Activated naive CD4-positive, alpha-beta T cell treated with anti-CD3 and anti-CD28 coated beads, Interleukin-2, amount 50 U/mL, for 16 hours (primary cell): ENCODE measurements at places on chromosomes 4 and X.

DNA sequence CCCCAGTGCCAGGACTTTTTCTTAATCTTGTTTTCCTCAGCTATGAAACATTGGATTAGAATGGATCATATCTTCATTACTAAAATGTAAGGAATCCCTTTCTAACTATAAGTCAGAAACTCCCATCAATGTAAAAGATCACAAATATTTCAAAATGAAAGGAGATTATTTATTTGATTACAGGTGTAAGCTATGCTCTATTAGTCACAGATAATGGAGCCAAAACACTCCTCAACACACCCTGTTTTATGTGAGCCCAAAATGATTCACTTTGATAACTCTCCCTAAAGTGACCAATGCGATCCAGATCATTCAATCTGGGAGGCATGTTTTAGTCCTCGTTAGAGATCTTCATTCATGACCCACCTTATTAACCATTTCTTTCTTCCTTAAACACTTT lies 566.7 kb upstream of the TENM3 start:
- DNase-seq: no peak

- no peak for DNase-seq
These were observed 281.0 kb downstream of the PDGFC start for GRCh38 chr4:156690572-156690971.

DNA sequence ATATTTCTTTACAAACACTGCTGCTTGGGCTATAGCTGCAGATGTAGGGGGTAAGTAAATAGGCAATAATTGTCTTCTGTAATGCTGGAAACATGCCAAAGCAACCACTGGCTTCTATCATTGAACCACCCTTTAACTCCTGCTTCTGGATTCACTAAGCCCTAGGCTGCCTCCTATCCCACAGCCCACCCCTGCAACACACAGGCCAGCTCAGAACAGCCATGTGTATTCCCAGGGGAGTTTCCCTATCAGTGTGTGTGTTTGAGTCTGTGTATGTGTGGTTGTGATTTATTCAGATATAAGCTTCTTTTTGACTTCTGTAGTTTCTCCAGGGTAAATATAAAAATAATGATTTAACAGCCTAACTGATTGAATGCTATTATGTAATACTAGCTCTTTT lies 291.3 kb downstream of the PCDH10 start:
- no peak for DNase-seq

DNA sequence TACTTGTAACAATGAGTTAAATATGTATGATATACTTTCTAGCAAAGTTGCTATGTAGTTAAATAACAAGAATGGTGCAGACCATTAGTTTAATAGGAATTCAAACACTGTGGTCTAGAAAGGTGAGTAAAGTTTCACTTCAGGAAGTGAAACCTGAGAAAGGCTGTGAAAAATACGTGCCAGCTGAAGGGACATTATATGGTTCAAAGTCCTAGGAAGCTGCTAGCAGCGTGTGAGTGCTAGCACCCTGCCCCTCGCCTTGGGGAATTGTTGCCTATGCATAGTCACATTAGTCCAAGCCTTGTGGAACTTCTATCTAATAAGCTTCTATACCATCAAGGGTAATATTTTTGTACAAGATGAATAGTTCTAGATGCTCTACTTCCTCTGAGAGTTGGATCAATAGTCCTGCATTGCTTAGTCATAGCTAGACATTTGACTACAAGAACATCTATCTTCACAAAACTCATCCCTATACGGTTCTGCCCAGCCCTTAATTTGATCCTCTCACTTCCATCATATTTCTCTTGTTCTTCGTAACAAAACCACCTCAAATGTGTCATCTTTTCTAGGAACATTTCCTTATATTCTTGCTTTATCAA lies 45.8 kb upstream of the ARSJ start:
- no peak for DNase-seq

DNA sequence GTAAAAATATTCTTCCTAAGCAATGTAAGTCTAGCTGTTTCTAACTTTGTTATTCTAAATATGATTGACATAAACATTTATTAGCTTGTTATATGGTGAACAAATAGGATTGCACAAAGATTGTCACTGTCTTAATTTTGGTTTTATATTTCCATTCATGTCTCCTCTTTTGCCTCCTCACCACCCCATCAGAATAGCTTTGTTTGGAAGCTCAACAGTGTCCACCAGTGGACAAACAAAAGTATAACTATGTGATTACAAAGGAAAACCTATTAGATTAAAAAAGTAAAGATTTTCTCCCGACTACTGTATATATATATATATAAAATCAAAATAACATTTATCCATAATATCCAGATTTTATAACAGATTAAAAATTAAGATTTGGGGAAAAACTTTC lies 468.2 kb downstream of the ZIC3 start:
- DNase-seq: no peak

GRCh38 chr4:112973750-112974251 lies 75.7 kb upstream of the ANK2 start:
- DNase-seq: no peak

DNA sequence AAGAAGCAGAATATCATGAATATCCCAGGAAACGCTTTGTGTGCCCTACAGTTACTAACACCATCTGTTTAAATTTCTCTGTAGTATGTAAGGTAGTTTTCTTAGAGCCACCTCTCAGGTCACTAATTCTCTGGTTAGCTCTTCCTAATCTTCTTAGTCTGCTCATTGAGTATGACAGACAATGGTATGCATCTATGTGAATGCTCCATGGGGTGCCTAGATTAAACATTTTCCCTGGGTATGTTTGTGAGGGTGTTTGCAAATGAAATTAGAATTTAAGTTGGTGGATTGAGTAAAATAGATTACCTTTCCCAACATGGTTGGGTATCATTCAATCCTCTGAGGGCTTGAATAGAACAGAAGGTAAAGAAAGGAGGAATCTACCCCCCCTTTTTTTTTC lies 233.0 kb downstream of the PCDH18 start:
- no peak for DNase-seq

GRCh38 chr4:137389911-137390520 lies 142.3 kb downstream of the PCDH18 start:
- no peak for DNase-seq

DNA sequence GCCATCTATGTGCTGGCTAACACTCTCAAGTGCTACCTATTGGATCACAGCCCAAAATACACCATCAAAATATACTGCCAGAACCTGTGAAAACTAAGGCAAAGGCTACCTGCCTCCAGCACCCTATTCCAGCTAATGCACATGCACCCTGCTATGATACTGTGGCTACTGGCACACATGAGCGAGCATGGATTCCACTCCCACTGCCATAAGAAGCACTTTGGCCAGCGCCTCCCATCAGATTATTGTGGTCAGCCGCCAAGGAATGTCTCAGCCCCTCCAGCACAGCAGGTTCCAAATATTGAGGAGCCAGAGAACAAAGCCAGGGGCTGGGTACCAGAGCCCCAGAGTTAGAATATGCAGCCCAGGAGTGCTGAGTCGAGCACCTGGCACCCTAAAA lies 32.5 kb upstream of the TMPRSS11F start:
- DNase-seq: no peak

GRCh38 chr4:163611182-163611581 lies 116.7 kb downstream of the TMA16 start:
- DNase-seq: no peak

DNA sequence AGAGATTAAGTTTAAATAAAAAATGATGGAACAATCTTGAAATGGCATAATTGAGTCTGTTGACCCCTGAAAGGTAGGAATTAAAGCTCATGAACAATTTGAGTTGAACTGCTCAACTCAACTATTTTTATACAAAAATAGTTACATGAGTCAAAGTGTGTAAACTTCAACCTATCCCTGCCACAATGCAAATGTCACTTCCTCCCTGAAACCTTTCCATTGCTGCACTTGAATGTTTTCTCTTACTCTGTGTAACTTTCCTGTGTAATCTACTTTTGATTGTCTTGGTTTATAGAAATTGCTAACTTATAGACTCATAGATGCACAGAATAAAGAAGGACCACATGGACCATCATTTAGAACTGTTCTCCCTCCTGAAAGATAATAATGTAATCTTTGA lies 218.5 kb downstream of the GBA3 start:
- DNase-seq: no peak

DNA sequence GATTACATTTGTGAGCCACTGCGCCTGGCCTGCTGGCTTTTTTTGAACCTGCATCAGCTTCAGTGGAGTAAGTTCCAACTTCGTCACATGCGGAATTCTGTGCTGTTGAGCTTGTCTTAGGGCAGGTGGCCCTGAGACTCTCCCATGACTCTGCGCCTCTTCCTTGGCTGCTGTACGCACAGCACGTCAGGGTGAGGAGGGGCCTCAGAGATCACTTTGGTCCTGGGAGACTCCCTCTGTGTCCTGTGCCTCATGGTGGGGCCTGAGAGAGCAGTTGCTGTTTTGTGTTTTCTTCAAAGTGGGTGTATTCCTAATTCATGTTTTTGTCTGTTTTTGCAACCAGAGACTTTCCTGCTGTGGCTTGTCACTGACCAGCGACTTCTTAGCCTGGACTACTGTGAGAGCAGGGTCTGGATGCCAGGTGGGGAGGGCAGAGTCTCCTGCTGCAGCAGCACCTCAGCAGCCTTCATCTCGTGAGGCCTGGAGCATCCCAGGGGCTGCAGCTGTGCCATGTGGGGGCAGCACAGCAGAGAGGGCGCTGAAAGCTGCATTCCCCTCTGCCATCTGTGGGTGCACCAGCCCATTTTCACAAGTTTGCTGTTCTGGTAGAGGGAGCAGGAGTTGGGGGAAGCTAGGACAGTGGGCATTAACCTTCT lies 107.8 kb downstream of the TNIP2 start:
- DNase-seq: no peak

DNA sequence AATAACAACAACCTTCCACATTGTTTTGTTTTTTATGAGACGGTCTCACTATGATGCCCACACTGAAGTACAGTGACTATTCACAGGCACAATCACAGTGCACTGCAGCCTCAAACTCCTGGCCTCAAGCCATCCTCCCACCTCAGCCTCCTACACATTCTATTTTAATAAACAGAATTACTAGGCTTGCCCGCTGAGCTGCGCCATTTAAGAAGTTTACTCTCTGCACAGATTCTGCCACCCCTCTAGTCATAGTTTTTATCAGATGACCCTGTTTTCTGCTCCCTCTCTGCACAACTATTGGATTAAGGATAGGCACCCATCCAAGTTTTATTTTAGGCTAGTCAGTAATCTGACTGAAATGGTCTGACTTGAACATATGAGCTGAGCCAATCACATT lies 11.3 kb upstream of the COX18 start:
- no peak for DNase-seq

GRCh38 chr4:71784569-71785197 lies 804 bp upstream of the GC start:
- no peak for DNase-seq

- DNase-seq: no peak
These were observed 19.7 kb downstream of the FBXW7 start for GRCh38 chr4:152516156-152516555.

GRCh38 chrX:350534-351323 lies 32.1 kb upstream of the GTPBP6 start:
- no peak for DNase-seq

DNA sequence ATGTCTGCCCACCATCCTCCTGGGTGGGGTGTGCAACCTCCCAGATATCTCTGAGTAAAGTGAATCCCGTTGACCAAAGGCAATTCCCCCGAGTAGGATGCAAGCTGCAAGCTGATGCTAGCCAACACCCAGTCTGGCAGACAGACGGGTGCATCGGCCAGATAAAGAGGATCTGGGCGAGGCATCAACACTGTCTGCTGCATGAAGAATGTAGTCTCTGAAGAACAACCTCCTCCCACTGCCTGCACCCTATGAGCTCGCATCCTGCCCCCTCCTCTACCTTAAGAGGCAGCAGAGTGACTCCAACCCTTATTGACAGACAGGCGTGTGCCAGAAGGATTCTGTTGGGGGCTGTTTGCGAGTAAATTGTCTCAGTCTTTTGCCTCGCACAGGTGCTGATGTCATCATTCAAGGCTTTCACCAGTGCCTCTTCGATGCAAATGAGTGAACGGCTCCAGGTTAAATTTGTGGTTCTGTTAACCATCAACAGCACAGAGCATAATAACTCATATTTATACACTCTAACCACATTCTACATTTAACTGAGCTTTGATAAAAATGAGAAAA lies 546.9 kb downstream of the BCOR start:
- DNase-seq: no peak

- no peak for DNase-seq
These were observed 242.5 kb upstream of the PRPS2 start for GRCh38 chrX:12548746-12549145.

DNA sequence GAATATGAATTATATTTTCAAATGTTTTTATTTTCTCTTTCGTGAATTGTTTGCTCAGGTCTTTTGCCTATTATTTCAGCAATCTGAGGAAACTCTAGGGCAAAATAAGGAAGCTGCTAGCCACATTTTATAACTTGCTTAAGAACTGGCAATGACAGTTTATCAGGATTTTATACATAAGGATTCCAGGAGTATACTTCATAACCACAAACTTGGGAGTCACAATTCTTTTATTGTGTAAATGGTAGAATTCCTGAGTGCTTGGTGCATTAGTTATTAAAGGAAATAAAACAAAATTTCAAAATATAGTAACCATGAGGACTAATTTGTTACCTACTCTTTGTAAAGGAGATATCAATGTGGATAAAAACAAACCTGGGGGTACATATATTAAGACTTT lies 54.4 kb downstream of the PALLD start:
- no peak for DNase-seq

GRCh38 chr4:89109841-89110540 lies 1.3 kb upstream of the TIGD2 start:
- DNase-seq: no peak

DNA sequence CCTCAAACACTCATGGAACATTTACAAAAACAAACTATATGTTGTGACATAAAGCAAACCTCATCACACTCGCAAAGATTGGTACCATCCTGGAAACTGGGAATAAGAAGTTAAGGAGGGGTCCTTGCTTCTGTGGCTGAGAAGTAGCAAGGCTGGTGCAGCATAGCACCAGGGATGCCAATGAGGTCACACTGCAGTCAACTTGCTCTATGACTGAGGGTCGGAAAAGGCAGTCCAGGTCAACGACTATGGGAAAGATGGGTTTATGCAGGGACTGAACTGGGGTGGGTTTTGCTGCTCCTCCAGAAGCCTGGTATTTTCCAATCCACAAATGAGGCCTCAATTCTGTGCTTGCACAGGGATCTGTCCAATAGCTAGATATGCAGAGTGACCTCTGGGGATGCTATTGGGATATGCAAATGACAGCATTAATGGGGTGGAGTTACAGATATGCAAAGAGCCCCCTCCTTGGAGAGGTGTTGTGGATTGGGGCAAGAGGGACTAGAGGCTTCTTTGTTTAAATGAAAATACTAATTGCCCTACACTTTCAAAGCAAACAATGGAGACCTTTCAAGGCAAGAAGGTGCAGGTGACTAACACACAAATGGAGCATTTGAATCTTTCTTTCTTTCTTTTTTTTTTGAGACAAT lies 7.2 kb upstream of the IL13RA1 start:
- DNase-seq: no peak

DNA sequence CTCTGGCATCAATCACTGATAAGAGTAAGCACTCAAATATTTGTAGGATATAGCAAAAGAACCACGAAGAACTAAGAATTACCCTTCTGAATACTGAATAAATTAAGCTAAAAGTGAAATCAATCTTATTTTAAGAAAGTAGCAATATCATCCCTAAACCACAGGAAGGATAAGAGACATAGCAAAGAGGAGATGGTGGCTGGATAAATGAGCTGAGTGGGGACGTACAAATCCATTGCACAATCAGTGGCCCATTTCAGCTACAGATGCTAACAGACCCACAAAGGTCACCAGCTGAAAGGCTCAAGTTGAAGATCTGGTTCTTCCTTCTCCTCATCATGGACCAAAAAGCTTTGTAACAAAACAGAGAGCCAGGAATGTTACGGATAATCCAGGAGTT lies 77.1 kb downstream of the SLC9A7 start:
- DNase-seq: no peak
